SIG-M5 (cell line): ENCODE measurements at places on chromosomes 6 and 20.

DNA sequence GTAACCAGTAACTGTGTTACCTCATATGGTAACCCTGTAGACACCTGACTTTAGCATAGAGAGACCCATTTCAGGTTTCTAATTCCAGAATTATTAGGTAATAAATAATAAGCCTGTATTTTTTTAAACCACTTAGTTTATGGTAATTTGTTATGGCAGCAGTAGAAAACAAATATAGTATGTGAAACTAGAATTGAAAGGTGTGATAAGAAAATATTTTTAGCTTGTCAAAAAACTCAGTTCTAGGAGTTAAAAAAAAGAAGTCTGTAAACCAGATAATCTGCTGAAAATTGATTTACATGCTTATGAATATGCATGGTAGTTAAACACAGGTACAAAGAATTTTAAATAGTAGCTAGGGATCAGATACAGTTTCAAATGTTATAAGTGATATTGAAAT lies 695.0 kb upstream of the GJE1 start:
- no peak for DNase-seq

DNA sequence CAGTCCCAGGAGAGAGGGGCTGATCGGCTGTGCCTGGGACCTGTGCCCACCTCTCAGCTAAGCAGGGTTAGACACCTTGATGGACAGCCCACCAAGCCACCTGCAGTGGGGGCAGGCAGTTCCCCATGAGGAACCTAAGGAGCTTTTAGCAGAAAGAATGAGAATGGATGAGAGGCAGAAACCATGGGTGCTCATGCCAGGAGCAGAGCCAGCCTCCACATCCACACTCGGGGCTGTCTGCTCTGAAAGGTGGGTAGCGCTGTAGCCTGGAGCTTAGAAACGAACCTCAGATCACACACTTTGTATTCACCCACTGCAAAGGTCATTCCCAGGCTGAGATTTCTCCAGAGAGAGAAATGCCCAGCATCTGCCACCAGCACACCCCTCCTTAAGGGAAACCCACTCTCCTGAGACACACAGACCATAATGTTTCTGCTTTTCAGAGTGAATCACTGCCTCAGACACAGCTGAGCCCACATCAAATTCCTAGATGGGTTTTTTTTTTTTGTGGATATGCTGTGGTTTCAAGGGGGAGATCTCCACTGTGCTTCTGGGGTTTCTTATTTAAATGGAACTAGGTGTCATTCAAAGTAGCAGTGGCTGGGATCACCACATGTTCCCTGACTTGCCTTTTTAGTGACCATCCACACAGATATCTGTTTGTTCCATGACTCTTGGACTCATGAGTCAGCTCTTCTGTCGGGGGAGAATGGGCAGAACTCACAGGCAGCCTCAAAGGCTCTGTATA lies 218.9 kb downstream of the EYA2 start:
- DNase-seq, result no peak

DNA sequence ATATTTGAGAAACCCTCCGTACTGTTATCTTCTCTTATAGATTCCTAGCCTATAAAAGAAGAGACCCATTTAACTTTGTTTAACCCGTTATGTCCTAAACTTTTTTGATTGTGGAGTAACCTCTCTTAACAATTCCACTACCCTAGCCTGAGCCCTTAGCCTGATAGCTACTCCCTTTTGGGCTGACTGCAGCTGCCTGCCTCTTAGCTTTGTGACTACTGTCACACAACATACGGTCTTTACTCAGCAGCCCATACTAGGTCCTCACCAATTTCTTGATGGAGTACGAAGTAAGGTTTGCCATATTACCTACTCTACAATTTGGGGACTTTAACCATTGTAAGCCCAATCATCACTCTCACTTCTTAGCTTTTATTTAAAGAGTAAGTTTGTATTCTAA lies 72.7 kb downstream of the QRSL1 start:
- no peak for DNase-seq

- no peak for DNase-seq
These were observed 862 bp downstream of the UCKL1 start for GRCh38 chr20:63955281-63955826.

DNA sequence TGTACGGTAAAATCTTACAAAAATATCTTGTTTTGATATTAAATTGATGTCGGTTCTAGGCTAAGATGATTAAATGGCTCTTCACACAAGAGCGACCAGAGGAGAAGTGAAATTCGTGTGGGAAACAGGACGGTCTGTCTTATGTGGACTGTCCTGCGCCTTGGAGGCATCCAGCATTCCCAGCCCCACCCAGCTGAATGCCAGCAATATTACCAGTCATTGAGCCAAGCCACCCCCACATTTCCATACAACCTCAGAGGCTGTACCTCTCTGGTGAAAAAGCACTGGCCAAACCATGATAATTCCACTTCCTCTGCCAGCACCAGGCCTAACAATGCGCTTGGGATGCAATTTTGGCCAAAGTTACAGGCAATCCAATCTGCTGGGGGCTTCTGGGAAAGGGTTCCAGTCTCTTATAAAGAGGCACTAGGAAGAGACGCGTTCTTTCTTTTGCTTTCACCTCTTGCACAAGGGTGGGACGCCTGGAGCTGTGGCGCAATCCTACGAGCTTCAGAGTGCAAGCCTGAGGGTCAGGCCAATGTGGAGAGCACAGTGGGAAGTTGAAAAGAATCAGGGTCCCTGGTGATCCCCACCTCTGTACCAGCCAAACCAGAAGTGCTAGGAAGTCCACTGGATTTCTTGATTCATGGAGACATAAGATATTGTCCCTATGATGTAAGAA lies 213.1 kb downstream of the PREX1 start:
- no peak for DNase-seq

GRCh38 chr6:113122060-113122459 lies 735.1 kb upstream of the MARCKS start:
- no peak for DNase-seq

GRCh38 chr6:24307881-24308280 lies 50.0 kb downstream of the DCDC2 start:
- no peak for DNase-seq

DNA sequence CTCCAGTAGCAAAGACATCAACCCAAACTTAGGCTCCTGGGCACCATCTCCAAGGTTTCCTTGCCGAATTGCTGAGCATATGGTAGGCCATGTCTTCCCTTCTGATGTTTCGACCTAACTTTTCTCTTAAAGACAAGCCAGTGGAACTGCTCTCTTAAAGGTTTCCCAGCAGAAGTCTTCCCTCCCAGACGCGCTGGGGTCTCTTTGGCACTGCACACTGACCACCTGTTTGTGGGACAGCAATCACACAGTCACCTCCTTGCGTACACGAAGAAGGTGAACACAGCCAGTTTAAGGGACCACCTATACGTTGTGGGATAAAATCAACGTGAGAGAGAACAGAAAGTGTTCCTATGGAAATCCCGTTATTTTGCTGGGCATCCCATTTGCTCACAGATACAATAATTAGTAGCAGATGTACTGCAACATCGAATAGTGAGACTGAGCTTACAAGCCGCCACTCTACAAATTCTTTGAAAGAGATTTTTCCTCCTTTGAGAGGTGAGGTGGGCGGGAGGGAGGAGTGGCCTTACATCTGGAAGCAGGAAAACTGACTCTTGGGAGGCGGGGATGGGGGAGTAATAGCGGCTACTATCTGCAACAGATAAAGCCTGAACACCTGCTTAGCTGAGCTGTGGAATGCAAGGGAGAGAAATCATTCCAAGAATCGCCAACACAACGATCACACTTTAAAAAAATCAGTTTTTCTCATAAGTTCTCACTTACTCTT lies 9.9 kb downstream of the GRIK2 start:
- DNase-seq, result no peak

DNA sequence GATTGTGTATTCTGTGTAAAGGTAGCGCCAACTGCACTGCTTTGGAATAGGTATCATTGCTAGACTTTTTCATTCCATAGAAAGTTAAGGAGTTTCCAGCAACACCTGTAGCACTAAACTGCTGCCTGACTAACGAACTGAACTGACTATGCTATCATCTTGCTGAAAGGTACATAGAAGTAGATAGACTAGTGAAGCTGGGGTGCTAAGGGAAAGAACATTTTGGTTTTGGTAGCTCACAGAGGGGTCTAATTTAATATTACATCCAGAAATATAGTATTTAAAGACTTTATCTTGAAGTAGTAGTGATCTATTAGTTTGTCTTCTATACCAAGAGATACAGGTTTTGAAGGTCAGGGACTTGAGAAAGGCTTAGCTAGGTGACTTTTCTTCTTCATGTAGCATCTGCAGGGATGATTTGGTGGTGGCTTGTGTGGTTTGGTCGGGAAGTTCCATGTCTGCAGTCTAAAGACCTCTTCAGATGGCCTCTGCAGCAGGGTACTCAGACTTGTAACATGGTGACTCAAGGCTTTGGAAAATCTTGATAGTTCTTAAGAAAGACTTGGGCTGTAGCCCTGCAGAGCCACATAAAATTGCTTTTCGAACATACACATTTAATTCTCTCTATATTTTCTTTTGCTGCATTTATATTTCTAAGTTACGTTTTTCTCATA lies 10.2 kb downstream of the SENP6 start:
- DNase-seq, result no peak

DNA sequence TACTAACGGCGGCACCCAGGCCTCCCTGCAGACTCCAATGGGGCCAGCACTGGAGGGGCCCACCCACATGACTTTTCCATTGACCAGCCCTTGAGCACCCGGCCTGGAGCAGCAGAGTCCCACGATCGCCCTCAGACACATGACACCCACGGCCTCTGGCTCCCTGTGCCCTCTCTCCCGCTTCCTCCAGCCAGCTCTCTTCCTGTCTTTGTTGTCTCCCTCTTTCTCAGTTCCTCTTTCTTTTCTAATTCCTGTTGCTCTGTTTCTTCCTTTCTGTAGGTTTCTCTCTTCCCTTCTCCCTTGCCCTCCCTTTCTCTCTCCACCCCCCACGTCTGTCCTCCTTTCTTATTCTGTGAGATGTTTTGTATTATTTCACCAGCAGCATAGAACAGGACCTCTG lies 26.1 kb upstream of the FANCE start:
- no peak for DNase-seq

DNA sequence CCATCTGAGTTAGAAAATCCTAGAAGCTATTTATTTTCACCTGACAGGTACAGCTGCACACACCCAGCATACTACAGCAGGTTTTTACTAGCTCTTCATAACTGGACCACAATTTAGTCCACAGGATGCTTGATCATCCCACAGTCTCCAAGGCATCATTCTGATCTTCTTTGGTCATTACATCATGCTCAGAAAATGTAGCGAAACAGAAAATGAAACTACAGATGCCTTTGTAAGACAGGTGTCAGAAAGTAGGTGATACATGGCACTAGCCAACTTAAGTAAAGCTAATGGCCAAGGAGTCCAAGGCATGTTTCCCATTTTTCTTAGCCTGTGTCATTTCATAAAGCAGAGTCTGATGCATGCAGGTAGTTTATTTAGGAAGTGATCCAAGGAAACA lies 102.3 kb downstream of the HTR1B start:
- no peak for DNase-seq

DNA sequence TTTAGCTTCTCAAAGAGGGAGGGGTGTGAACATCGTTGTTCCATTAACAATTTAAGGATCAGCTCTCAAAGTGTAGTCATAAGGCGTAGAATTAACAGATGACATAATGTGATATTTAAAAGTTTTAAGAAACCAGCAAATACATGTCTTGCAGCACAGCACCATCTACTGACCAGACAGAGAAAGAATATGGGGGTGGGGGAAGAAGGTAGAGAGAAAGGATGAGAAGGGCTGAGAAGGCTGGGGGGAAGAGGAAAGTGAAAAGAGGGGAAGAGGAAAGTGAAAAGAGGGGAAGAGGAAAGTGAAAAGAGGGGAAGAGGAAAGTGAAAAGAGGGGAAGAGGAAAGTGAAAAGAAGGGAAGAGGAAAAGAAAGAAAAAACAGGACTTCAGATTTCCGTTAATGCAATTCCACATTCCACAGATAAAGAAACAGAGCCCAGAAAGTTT lies 80.9 kb downstream of the HAO1 start:
- no peak for DNase-seq

DNA sequence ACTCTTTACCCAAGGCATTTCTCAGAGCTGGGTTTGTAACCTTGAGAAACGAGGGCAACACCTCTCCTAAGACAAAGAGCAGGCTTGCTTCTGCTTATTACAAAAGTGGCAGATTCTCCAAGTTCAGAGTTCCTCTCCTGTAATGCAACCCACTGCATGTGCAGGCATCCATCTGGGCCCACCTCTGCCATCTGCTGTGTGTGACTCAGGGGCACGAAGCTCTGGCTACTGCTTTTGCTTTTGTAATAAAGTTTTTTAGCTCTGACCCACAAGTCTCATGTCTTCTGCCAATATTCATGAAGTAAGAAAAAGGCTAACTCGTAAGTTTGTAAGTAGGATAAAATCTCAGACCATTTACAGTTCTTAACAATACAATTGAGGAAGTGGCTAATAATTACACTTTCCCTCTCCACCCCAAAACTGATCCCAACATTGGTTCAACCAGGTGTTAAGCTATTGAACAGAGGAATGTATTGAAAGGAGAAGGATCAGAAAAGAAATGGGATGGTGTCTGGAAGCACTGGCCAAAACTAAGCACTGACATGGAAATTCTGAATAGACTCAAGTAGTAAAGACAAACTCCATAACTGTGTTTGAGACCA lies 51.7 kb upstream of the SMLR1 start:
- DNase-seq, result no peak

DNA sequence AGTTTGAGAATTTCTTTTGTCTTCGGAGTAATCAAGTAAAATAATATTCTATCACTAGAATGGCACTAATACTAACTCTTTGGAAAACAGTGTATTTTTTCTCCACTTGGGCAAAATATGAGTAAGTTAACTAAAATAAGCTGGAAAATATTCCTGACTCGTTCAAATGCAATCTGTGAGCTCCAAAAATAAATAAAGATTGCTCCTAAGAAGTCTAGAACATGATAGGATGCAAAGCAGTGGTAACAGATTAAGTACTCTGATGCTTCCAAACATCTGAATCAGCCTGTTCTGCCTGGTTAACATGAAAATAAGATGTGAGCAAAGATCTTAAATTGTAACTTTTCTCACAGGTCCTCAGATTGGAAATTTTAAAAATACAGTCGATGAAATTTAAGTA lies 285.1 kb upstream of the ID4 start:
- DNase-seq, result no peak

DNA sequence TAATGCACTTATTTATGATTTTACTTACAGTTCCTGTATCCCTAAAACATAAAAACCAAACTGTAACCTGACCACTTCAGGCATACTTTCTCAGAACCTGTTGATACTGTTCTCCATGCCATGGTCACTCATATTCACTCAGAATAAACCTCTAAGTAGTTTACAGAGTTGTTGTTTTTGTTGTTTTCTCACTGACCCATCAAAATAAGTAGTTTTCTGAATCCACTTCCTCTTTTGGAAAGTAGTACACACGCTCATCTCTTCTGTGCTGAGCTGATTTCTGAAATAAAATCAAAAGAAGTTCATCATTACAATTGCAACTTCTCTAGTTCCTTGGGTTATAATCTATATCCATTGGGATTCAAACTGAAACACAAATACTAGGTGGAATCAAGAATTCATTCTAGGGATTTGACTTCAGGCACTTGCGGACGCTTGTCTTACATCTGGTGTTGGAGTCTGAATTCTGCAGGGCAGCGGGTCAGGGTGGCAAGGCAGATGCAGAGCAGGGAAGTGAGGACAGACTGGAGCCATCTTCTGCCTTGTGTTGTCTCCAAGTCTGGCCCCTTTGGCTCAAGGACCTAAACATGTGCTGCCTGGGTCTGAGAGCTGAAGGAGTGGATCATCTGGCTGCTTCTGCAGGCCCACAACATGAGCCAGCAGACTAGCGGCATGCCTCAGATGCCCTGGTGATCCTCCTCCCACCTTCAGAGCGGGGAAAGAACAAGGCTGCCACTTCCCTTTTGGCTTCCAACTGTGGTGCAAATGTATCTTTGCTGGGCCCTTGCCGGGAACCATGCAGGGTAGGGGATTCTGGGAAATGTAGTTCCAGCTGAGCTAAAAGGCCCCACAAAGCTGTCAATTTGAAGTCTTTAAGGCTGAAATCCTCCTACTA lies 167.9 kb upstream of the MYLIP start:
- DNase-seq, result no peak
